ENCODE measurements at places on chromosomes 2 and 18.

DNA sequence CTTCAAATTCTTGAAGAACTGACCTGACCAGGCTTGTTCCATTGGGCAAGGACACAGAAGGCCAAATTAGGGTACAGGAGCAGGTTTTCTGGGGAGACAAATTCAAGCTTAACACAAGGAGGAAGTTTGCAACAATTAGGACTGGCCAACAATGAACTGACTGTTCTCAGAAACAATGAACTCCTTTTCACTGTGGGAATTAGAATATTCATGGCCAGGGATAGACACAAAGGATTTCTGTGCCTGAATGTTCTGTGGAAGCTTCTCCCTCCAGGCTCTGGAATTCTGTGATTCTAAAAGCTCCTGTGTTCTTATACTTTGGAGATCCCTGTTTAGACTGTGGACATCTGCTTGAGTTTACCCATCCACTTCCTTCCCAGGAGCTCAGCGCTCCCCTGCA is 15.2 kb downstream of the SMYD1 start:
- no peak for DNase-seq

DNA sequence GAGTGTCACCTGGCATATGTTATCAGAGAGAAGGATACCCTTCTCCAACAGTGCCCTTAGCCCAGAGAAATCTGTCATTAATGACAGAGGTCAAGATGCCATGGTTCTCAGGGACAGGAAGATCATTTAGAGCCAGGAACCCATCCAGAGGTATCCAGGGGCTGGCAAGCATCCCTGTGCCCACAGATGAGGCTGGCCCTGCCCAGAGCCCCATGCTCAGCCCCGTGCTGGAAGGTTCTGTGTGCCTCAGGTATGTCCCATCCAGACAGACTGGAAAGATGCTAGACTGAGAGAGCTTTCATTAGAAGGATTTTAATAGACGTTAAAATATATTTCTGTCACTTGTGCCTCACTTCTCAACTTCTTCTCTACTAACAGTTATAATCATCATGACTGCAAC is 8.2 kb upstream of the TUBB6 start:
- no peak for DNase-seq

- DNase-seq, result peak; percentile 62
These were observed 71.3 kb downstream of the TNFRSF11A start for GRCh38 chr18:62396381-62396780.

- no peak for DNase-seq
These were observed 9.6 kb upstream of the CASP8 start for GRCh38 chr2:201250741-201251140.

- DNase-seq, result no peak
These were observed 198.1 kb upstream of the RBBP8 start for GRCh38 chr18:22734791-22735627.

GRCh38 chr2:224659714-224660113 is 56.5 kb downstream of the CCDC195 start:
- DNase-seq, result no peak

DNA sequence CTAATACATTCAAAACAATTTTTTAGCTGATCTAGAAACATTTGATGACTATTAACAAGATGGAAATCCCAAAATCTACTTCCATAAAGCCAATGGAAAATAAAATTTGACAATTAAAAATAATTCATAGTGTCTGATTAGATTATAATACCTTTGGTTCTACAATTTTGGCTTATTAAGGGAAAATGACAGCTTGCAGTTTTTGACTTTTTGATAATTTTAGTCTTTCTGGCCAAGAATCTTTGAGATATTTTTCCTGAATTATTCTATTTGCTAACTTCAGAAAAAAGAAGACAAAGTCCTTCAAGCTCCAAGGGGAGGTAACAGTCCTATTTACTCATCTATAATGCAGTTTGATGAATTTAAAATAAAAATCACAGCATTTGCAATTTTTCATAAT is 39.6 kb downstream of the MSH6 start:
- DNase-seq, result no peak

Data from activated CD4-positive, alpha-beta T cell treated with anti-CD3 and anti-CD28 coated beads, Interleukin-2, amount 10 ng/mL, durations not matched to agents 24 days and 14 days (primary cell).